ENCODE measurements at places on chromosomes 3 and 15.

- DNase-seq: no peak
Measured at GRCh38 chr3:7484636-7485035, 623.7 kb downstream of the GRM7 start.

DNA sequence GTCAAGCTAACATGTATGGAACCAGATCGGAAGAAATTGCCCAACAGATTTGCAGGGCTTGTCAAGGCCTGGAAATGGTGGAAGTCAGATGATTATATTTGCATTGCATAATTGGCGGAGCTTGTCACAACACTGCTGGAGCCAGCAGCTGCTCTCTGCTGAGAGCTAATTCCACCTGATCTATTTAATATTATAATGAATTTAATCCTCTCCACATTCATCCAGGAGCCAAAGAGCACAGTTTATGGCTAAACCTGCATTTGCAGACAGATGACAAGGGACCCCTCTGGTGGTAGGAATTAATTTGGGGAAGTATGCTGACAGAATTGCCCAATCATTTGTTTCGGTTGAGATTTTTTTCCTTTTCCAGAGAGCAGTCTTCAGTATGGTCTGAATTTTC is 730.2 kb downstream of the TUSC7 start:
- no peak for DNase-seq

DNA sequence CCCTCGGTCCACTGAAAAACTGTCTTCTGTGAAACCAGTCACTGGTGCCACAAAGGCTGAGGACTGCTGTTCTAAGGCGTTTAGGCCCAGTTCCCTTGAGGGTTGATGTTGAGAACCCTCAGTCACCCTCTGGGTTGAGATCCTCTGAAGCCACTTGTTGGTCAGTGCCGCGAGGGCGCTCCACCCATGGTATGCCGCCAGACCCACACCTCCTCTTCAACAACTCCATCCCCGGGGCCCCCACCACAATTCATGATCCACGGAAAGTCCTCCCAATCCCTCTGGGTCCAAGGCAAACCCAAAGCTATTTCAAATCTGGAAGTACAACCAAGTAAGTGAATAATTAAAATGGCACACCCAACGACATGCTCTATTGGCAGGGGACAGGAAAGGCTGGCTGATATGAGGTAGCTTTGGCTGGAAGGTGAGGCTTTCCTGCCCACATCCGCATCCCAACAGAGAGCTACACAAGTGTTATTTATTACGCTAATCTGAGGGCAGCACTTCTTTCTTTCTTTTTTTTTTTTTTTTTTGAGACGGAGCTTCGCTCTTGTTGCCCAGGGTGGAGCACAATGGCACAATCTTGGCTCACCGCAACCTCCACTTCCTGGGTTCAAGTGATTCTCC is 58.1 kb downstream of the XXYLT1 start:
- DNase-seq: no peak

DNA sequence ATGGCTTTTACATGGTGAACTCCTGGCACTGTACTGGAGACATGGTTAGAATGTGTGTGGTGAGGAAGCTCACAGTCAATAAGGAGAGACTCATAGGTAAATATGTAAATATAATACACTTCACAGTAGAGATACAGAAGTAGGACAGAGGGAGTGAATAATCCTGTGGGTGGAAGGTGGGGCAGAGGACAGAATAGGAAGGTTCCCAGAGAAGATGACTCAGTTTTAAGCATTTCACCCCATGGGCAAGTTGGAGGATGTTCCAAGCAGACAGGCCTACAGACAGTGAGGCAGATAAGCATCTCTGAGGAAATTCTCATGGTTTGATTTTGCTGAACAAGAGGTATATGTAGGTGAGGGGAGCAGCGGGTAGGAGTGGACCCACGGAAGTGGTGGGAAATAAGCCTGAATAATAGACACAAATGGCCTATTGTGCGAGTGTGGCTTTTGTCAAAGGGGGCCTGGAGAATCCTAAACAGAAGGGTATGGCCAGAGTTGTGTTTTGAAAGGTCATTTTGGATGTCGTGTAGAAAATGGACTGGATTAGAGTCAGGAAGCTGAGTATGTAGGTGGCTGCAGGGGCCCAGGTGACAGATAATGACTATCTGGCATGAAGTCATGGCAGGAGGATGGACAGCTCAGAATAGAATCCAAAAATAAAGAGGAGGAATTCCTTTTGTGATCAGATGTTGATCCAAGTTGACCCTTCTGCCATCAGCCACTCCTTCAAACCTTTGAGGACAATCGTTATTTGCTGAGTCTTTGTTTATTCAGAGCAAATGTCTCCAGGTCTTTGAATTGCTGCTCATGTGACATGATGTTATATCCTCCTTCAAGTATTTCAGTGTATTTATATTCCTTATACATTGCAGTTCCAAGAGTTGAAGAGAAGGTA is 97.3 kb upstream of the THRB start:
- no peak for DNase-seq

DNA sequence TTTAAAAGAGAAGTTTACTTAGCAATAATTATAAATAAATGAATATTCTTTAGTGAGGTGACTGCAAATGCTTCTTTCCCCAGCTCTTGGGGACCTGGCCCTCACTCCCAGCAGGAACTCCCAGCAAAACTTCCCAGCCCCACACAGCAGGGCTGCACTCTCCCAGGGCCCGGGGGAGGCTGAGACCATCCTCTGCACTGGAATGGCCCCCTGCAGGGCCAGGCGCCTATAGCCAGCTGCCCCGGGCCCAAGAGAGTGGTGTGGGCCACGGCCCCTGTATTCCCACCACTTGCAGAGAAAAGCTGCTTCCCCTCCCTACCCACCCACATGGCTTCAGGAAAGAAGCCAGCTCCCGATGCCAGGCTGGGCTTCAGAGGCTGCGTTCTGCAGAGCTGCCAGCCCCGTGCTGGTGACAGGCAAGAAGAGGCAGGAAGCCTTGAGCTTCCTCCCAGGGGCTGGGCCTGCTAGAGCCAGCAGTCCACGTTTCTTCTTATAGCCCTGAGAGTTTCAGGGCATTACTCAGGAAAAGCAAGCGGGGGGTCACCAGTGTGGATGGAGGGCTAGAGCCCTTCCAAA is 20.0 kb downstream of the IDH2 start:
- DNase-seq: no peak

DNA sequence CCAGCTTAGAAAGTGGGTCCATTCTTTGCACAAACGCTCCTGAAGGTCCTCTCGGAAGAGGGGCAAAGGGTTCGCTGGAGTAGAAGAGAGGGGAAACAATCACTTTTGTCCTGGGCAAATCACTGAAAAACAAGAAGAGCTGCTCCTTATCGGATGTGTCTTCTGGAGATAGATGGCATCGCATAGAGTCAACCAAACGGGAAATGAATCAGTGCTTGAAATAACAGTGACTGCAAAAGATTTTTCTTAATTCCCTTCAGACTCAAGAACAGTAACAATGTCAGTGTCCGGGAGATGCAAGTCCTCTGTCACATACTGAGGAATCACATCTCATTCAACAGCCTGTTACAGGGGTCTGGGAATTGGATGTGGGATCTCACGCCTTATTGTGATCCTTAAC is 78.8 kb upstream of the PCSK6 start:
- no peak for DNase-seq

DNA sequence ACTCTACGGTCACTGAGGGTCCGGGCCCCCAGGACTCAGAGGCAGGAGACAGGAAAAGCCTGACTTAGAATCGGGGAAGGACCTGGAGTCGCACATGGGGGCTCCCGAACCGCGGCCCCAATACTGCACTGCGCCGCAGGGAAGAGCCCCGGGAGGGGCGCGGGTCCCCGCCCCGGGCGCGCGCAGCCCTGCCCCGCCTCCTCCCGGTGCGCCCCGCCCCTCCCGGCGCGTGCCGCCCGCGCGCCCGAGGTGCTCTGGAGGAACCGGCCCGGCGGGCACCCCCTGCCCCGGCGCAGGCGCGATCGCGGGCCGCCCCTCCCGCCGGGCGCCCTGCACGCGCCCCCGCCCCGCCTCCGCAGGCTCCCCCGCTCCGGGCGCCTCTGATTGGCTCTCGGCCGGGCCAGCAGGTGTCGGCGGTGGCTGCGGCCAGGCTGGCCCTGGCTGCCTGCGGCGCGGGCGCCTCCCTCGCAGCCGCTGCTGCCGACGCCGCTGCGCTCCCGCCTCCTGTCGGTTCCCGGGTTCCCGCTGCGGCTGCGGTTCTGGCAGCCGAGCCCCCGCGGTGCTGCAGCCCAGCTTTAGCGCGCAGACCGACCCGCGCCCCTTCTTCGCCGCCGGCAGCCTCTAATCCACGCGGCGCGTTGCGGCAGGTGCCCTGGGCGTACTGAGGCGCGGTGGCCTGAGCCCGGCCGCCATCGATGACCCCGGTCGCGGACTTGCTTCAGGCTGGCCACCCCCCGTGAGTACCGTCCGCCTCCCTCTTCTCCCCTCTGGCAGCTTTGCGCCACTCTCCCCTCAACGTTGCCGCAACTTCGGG is at the start of gene MYRIP:
MYRIP (plus strand) TSS at position 429 of the 814 bp plus-strand sequence. CDS start 91,208 bp downstream, outside the sequence.
- no peak for DNase-seq

GRCh38 chr3:115245899-115246298 is 98.8 kb upstream of the ZBTB20 start:
- DNase-seq: no peak

GRCh38 chr15:63013052-63013808 is 29.3 kb upstream of the TPM1 start:
- no peak for DNase-seq

GRCh38 chr15:76296849-76297248 is 14.4 kb downstream of the ETFA start:
- DNase-seq: no peak

All from stimulated activated CD8-positive, alpha-beta memory T cell treated with anti-CD3 and anti-CD28 coated beads, Interleukin-7, amount 100 ng/mL, for 24 hours (primary cell).